ENCODE measurements at places on chromosomes 4 and X.
A peak's percentile ranks its signal among the peaks of the same experiment; 100 is the strongest.

DNA sequence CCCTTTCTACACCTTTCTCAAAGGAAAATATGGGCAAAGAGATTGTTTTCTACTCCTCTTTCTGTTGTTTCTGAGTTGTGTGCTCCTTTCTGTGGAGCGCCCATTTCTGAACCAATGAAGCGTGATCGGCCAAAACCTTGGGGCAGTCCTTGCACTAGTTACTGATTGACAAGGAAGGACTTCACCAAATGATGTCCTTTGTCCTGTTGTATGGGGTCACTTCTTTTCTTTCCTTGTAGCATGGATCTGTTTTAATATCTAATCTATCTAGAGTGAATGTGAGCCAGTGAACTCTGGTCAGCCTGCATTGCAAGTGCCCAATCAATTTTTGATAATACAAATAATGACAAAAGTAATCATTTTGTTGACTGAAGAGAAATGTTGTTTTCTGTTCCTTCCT is 94.5 kb downstream of the EGF start:
- no peak for DNase-seq

- no peak for DNase-seq
Observed at GRCh38 chrX:134172588-134173259, 64.3 kb upstream of the CCDC160 start.

- no peak for DNase-seq
Observed at GRCh38 chr4:154511548-154511947, 19.9 kb upstream of the DCHS2 start.

DNA sequence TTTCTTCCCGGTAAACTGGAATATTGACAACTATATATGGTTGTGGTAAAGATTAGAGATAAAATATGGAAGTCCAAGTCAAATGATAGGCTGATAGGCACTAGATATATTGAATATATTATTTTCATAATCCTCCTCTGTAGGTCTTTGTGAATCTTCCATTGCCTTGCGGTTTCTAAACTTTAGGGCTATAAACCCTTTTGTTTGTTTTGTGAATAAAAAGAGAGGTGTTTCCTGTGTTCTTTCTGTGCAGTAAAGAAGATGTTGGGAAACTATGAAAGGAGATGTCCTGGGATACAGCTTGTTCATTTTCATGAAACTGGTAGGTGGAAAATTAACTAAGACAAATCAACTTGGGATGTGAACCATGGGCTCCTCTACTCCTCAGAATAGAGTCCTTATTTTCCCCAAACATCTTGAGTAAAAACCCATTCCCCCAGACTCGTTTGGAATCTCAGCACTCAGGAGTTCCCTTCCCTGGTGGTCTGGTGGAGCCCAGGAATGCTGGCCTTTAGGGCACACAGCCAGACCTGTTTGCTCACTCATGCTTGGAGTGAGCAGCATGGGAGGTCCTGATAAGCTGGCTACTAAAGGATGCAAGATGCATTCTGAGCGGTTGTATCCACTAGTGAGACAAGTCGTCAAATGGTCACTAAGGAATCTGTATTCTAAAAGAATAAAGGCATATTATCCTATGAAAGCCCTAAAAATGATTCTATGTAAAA is 22.2 kb downstream of the PRDM8 start:
- DNase-seq = no peak

GRCh38 chr4:94798808-94799207 is 41.1 kb downstream of the BMPR1B start:
- no peak for DNase-seq

DNA sequence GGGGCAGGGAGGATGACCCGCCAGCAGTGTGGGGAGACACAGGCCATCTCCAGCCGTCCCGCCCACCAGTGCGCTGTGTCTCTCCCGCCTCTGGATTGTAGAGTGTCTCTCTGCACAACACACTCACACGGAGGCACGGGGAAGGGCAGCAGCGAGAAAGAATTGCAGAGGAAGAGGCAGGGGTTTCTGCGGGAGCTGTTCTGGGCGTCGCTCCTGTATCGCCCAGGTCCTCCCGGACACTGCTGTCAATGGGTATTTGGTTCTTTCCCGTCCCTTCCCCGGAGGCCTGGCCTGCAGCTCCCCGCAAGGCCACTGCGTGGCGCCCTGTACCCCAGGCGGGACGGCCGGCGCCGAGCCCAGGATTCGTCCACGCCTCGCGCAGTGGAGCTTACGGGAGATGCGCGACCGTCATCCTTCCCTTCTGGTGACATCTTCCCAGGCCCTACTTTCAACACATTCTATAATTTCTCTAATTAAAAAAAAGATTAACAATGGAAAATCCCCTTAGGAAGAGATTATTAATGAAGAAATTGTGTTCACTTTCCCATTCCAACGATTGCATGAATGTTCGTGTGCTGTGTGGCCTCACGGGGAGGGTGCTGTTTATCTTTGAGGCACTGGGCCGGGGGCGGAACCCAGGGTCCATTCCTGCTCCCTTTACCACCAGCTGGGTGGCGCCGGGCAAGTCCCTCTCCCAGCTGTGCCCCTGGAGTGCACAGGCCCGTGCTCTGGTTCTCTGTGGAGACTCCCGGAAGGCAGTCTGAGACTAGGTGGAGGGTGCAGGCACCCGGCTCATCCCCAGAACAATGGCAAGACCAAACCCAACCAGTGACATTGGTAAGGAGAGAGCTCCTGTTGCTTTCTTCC is 95.7 kb downstream of the CPZ start:
- no peak for DNase-seq

DNA sequence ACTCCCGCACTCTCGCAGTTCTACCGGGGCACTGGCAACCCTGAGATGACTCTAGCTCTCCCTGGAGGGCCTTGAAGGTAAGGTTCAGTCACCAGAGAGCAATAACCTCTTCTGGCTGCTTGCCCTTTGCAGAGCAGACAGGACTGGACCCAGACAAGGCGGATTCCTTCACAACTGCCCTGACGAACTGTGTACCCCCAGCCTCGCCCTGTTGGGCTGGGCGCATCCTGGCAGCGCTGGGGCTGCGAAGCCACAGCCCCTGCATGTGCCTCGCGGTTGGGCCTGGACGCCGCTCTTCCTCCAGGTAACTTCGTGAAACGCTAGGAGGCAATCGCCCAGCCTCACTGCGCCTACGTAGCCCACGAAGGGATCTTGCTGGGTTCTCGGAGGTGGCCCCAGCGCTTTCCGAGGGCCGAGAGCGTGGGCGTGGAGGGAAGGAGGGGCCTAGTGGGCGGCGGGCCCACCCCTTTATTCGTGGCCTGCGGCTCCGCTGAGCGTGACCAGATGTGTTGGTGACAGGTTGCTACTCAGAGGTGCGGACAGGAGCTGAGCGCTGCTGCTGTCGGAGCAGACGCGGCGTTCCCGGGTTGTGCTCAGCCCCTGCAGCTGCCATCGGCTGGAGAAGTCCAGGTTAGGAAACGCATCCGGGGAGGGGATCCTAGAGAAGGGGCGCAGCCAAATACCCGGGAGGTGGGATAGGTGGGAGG is 1.9 kb upstream of the MAMLD1 start:
- no peak for DNase-seq

GRCh38 chr4:112213856-112214255 is 17.7 kb upstream of the AP1AR start:
- DNase-seq = no peak

- no peak for DNase-seq
Observed at GRCh38 chrX:10506781-10507180, 113.6 kb downstream of the MID1 start.

DNA sequence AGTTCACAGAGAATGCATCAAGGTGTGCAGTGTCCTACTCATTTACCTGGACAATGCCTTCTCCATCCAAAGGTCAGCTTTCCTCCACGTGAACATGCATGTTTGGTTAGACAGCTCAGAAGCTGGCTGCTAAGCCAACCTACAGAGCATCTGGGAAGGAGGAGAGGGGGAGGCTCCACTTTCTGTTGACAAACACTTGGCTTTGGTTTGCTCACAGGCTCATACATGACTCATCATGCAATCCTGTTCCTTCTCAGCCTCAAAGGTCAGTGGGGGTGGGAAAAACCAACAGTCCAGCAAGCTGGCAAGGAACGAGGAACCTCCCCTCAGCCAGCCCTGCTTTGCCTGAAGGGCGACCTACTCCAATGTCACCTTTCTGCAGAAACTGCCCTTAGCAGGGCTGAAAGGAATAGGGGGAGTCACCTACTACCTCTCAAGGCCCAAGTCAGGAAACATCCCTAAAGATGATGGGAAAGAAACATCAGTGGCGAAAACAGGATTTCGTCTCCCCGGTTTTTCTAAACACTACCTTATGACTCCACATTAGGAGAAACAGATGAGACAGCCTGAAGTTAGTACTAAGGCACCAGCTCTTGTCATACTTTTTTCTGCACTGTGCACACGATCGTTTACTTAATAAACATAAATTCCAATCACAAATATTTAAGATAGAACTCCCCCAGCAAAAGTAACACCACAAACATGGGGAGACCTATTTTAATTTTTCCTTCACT is 37.9 kb downstream of the RELL1 start:
- DNase-seq = peak; percentile 10

DNA sequence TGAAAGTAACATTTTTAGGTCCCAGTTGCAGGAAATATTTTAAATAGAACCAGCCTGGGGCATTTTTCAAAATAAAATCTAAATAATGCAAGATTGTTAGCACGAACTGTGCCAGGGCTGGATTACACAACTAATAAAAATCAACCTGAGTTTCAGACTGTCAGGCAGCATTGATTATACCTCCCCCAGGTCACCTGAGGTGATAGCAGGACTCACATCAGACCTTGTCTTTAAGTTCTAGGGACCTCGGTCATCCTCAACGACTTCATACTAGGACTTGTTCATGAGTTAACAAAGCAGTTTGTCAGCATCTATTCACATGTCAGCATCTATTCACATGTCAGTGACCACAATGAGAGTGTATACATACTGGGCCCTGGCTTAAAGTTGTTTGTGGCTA is 8.7 kb upstream of the TEX13A start:
- no peak for DNase-seq

GRCh38 chr4:144820728-144821085 is 174.8 kb downstream of the HHIP start:
- no peak for DNase-seq

- DNase-seq = no peak
Observed at GRCh38 chrX:79604364-79604763, 237.2 kb upstream of the ITM2A start.

- no peak for DNase-seq
Observed at GRCh38 chr4:5746829-5747737, 36.1 kb downstream of the EVC start.

GRCh38 chr4:53653484-53654053 is 62.3 kb upstream of the LNX1 start:
- DNase-seq = peak; percentile 98

- peak; percentile 1 for DNase-seq
Observed at GRCh38 chr4:187380181-187380581, 615.4 kb upstream of the ZFP42 start.

GRCh38 chr4:182265881-182266280 is 22.7 kb downstream of the TENM3 start:
- DNase-seq = no peak

GRCh38 chr4:11626066-11626465 is 197.4 kb upstream of the HS3ST1 start:
- no peak for DNase-seq

- DNase-seq = no peak
Observed at GRCh38 chrX:45748369-45748774, 547.7 kb upstream of the DIPK2B start.

DNA sequence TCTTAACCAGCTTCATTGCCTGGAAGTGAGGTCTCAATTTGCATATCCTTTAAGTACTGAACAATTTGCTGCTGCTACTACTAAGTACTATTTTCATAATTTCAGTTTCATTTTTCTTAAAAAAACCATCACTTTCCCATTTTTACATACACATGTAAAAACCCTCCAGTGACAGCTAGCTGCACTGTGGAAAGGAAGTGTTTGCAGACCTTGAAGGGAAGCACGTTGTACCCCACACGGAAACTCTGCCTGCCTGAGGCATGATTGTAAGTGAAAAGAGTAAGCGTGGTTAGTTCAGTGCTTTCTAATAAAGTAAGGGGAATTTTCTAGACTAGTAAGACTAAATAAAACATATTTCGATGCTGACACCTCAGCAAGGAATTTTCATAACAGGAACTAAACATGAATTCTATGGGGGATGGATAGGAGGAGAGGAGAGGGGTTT is 103.6 kb downstream of the RAPGEF2 start:
- no peak for DNase-seq

DNA sequence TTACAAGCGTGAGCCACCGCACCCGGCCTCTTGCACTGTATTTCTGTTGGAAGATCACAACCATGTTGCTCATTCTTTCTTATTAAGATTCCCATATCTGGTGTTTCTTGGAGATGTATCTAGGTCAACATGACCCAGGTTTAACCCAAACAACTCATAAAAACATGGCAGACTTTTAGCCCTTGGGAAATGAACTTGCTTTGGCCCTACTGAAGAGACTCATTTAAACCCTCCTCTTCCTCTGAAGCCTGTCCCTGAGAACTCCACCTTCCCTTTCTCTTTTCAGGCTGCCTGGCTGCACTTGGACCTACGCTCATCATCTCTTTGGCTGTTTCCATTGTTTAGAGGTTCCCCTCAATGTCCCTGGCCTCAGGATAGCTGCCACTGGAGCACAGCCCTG is 22.8 kb upstream of the OPN1LW start:
- no peak for DNase-seq

DNA sequence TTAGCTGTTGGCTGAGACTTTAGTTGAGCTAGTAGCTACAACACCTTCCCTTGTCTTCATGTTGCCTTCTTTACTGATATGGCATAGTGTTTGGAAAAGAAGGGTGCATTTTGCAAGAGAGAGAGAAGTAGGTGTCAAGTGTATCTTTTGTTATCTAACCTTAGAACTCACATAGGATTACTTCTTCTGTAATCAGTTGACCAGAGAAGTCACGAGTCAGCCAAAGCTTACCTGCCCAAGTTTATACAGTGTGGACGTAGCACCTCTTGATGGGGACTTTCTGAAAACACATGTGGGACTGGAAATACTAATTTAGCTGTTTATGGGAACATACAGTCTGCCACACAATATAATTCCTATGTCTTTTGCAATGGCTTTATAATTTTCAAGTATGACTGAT is 56.0 kb downstream of the UGT8 start:
- DNase-seq = no peak

DNA sequence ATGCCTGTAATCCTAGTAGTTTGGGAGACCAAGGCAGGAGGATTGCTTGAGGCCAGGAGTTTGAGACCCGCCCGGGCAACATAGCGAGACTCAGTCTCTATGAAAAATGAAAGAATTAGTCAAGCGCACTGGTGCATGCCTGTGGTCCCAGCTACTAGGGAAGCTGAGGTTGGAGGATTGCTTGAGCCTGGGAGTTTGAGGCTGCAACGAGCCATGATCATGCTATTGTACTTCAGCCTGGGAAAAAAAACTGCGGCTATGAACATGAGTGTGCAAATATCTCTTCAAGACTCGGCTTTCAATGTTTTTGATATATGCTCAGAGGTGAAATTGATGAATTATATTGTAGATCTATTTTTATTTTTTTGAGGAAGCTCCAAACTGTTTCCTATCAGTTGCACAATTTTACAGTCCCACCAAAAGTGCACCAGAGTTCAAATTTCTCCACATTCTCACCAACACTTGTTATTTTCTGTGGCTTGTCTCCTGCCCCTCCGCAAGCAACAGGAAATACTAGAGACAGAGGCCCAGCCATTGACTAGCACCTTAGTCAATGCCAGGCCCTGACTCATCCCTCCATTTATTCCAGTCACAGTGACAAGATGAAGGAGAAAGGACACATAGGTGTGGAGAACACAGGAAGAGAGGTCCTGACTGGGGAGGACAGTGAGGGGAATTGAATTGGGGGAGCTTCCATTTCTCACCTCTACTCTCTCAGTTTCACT is 33.1 kb upstream of the ZNF41 start:
- no peak for DNase-seq

- DNase-seq = no peak
Observed at GRCh38 chr4:155529272-155529671, 137.4 kb upstream of the GUCY1A1 start.

- DNase-seq = no peak
Observed at GRCh38 chr4:66949419-66949818, 595.9 kb downstream of the CENPC start.

GRCh38 chrX:115650916-115651315 is 89.9 kb downstream of the PLS3 start:
- DNase-seq = peak; percentile 12

All from SHP77 treated with DMSO at 0.1 percent for 48 hours (cell line).